ENCODE measurements at places on chromosomes 3 and 15.

DNA sequence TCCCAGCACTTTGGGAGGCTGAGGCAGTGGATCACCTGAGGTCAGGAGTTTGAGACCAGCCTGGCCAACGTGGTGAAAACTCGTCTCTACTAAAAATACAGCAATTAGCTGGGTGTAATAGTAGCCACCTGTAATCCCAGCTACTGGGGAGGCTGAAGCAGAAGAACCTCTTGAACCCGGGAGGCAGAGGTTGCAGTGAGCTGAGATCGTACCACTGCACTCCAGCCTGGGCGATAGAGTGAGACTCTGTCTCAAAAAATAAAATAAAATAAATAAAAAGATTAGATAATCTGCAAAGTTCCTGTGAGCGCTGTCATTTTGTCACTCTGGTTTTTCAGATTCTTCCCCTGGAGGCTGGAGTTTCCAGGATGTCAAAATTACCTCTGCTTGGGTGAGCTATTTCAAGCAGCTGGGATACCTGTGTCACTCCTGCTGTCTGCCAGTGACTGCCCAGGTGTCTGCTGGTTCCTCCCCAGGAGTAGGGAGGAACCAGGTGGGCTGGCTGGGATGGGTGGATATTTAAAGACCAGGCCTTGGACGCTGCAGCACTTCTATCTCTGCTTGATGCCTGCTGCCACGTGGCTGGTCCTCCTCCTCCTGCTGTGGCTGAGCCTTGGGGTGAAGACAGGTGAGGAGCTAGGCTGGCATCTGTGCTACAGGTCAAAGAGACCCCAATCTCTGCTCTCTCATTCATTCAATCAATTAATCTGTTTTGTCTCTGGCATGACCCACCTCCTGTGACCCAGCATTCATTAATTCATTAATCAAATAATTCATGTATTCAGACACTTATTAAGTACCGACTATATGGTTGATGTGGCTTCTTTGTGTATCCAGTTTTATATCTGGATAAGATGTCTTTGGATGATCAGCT is 19.5 kb upstream of the MUC20 start:
- DNase-seq = no peak

DNA sequence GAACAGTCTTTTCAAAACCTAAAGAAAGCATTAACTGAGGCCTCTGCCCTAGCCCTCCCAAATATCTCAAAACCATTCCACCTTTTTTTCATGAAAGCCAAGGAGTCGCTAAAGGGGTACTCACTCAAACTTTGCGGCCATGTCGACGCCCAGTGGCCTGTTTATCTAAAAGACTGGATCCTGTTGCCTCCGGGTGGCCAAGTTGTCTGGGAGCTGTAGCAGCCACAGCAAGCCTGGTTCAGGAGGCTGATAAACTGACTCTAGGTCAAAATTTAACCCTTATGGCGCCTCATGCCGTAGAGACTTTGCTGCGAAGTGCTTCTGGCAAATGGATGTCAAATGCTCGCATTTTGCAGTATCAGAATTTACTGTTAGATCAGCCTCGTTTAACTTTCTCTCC is 39.5 kb downstream of the ZBTB11 start:
- DNase-seq = no peak

GRCh38 chr3:9331171-9331570 is 31.7 kb upstream of the THUMPD3 start:
- DNase-seq = no peak

GRCh38 chr3:148937467-148938255 is 53.7 kb upstream of the GYG1 start:
- no peak for DNase-seq

DNA sequence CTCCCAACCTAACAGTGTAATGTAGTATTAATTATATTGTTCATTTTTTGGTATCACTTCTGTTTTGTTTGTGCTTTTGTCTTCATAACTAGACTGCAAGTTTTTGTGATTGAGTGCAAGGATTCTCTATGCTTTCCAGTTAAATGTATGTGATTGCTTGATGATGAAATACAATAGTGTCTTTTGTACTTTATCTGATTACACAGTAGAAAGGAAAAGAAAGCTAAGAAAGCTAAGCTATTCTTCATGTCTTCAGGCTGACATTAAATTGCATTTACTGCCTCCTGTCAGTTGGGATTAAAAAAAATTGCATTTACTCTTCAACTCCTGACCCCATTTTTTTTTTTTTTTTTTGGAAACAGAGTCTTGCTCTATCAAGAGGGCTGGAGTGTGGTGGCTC is 28.5 kb downstream of the RTF1 start:
- DNase-seq = no peak

DNA sequence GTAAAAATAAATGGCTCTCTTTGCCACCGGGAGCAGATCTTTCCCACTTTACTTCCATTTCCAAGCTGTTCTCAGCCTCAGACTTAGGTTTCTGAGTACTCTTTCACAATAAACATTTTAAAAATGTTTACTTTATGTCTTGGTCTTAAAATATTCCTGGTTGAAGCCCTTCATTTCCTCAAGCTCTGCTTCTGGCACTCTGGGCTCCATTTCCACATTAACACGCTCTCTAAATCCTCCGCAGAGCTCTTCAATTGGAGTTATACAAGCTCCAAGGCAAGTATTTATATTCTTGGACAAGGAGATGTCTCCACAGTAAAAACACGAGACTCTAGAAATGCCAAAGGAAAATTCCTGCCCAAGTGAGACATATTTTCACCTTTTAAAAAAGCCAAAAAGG is 169.3 kb downstream of the GREM1 start:
- DNase-seq = no peak

DNA sequence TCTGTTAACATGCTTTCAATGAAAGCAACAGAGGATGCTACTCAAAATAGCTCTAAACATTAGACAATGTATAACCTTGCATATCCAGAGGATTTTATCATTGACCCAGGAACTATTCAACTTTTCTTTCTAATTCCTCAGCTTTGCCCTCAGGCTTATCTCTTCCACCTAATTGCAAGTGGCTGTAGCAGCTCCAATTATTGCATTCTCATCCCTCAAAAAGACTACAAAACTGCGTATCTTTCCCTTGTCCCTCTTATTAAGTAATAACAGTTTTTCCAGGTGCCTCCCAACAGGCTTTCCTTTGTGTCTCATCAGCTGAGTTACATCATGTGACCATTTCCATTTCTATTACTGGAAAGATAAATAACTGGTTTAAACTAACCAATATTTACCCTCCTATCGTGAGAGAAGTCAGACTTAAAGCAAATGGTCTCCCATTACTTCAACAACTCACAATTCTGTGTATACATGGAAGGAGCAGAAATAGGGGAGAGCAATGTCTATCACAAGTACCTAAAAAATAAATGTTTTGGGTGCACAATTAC is 78.0 kb upstream of the MBNL1 start:
- DNase-seq = no peak

- no peak for DNase-seq
Measured at GRCh38 chr3:14283813-14284438, 105.3 kb downstream of the LSM3 start.

GRCh38 chr3:62260655-62261054 is 112.7 kb downstream of the FEZF2 start:
- DNase-seq = no peak

GRCh38 chr3:37418357-37418756 is 244.0 kb upstream of the LRRFIP2 start:
- DNase-seq = no peak

DNA sequence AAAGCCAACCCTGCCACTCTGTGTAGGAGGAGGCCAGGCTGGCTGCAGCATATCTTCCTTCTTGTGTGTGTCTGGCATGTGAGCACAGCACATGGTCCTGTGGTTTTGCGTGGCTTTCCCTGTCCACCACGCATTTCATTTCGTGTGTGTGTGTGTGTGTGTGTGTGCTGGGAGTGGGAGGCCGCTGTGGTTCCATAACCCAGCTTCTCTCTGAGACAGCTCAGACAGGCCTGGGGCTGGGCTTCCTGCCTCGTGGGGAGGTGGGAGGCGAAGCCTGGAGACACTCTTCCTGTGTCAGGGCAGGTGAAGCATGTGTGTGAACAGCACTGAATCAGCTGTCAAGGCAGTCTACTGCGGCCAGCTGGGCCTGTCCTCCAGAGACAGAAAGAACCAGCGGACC is 16.0 kb upstream of the MRPS22 start:
- no peak for DNase-seq

- no peak for DNase-seq
Measured at GRCh38 chr3:133915685-133916658, 20.3 kb upstream of the RAB6B start.

DNA sequence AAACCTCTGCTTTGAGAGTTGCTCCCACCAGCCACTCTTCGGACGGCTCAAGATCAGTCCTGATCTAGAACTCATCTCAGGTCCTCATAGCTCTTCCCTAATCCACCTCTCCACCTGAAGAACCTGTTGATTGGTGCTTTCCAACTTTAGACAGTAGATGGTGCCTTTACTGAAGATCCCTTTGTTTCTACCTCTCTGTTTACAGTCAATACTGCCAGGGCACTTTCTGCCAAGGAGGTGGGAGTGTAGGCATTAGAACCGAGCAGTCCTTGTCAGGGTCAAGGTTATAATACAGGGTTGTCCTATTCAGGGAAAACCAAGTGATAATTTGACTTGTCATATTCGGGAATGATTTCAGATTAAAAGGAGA is 1.2 kb downstream of the CGNL1 start:
- no peak for DNase-seq

GRCh38 chr3:30549600-30549999 is 56.8 kb upstream of the TGFBR2 start:
- DNase-seq = no peak

- no peak for DNase-seq
Measured at GRCh38 chr3:13145131-13145825, 72.0 kb upstream of the IQSEC1 start.

DNA sequence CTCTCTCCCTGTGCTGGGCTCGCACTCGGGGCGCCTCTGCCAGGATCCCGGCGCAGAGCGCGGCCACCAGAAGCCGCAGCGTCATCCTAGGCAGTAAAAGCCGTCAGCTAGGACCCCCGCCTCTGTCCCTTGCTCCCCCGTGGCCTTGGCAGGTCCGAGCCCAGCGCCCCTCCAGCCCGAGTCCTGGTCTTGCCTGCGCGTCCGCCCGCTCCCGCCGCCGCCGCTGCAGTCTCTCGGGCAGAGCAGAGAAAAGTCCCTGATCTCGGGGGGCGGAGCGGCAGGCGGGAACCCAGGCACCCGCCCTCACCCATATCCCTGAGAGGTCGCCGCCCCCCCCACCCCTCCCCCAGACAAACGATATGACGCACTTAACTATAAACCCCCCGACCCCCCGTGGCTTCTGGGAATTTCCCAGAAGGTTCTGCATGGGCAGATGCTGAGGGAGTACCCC is at the start of gene COL7A1:
Gene COL7A1, minus strand, starts transcription at position 255 of the 451 bp plus-strand sequence. Its CDS starts 170 bp downstream, at position 85.
- no peak for DNase-seq

- DNase-seq = no peak
Measured at GRCh38 chr15:92071045-92071634, 217.6 kb downstream of the SLCO3A1 start.

DNA sequence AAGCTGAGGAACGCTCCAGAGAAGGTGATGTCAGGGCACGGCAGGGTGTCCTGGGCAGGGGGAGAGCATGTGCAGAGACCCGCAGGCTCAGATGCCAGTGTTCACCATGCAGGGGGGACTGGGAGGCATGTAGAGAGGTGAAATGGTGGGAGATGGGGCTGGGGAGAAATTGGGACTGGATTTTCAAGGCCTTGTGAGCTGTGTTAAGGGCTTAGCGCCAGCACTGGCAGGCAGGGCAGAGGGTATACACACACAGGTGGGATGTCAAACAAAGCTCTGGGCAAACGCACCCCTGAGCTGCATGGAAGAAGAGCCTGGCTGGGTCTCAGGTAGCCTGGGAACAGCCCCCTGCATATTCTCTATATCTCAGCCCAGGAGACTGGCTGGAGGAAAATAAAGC is 282.7 kb downstream of the SHQ1 start:
- DNase-seq = no peak

DNA sequence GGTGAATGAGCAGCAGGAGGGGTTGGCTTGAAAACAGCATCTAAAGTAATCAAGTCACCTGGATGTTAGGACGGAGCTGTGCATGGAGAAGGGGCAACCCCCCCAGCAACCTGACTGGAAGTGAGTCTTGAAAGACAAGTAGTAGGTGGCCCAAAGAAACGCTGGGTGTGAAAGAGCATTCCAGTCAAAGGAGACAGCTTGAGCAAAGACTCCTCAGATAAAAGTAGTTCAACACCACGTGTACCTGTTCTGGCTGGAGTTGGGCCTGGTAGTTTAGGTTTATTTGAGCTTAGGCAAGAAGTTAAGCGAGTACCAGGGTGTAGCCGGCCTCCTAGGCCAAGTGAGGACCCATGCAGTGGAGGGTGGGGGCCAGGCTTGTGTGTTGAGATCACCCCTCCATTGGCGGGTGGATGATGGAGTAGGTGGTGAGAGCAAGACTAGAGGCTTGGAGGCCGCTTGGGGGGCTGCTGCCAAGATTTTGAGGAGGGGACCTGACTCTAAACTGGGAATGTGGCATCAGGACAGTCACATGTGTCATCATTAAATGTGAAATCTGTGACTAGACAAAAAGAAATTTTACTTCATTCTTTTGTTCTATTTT is 61.3 kb downstream of the ABHD2 start:
- DNase-seq = no peak

DNA sequence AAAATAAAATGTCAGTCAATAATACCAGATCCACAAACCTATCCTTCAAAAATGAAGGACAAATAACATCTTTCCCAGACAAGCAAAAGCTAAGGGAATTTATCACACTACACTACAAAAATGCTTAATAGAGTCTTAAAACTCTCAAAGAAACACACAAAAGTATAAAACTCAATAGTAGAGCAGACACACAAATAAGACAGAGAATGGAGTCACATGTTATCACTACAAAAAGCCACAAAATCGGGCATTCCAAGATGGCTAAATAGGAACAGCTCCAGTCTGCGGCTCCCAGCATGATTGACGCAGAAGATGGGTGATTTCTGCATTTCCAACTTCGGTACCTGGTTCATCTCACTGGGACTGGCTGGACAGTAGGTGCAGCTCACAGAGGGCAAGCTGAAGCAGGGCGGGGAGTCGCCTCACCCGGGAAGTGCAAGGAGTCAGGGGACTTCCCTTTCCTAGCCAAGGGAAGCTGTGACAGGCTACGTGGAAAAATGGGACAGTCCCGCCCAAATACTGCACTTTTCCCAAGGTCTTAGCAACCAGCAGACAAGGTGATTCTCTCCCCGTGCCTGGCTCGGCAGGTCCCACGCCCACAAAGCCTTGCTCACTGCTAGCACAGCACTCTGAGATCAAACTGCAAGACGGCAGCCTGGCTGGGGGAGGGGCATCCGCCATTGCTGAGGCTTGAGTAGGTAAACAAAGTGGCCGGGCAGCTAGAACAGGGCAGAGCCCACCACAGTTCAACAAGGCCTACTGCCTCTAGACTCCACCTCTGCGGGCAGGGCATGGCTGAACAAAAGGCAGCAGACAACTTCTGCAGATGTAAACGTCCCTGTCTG is 46.3 kb downstream of the SENP7 start:
- DNase-seq = peak; percentile 27

DNA sequence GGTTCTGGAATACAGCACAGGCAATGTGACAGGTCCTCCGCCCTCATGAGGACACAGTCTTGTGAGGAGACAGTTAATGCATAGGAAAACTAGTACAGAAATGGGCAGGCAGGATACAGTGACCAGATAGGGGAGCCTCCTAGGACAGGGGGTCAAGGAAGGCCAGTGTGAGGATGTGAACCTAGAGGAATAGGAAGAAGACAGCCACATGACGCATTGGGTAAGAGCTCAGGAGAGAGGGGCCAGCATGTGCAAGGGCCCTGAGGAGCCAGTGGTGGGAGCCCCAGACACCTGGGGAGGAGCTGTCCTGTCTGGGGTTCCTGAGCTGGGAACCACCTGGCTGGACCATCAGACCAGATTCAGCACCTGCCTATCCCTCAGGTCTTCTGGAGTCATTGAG is 15.6 kb downstream of the IRAK2 start:
- no peak for DNase-seq
